SJSA1 (cell line): ENCODE measurements at places on chromosomes 6 and 20. TPM values are rescaled to one million over a fixed set of nuclear protein-coding genes. Genes with fewer than 3 reads are reported as not detected.
A peak's percentile ranks its signal among the peaks of the same experiment; 100 is the strongest.

DNA sequence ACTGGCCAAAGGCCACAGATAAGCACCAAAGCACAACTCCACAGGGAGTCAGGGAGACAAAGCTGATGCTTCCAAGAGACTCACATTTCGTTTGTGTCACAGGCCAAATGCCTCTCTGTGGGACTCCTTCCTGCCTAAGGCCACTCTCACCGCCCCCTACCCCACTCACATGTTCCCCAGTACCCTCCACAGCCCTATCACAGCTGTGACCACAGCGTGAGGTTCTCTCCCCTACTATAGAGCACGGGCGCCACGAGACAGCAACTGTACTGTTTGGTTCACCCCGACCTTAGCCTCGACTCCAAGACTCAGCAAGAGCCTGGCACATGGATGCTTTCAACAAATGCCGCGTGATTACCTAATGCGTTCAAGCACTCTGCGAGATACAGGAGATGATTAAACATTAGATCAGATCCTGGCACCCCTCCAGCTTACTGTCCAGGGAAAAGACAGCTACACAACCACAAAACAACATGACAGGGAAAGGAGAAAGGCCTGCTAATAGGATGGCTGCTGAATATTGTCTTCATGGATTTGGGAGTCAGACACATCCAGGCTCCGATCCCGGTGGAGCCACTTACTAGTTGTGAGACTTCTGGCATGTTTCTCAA is 105.5 kb downstream of the AGPAT4 start:
- peak; percentile 93 for DNase-seq

DNA sequence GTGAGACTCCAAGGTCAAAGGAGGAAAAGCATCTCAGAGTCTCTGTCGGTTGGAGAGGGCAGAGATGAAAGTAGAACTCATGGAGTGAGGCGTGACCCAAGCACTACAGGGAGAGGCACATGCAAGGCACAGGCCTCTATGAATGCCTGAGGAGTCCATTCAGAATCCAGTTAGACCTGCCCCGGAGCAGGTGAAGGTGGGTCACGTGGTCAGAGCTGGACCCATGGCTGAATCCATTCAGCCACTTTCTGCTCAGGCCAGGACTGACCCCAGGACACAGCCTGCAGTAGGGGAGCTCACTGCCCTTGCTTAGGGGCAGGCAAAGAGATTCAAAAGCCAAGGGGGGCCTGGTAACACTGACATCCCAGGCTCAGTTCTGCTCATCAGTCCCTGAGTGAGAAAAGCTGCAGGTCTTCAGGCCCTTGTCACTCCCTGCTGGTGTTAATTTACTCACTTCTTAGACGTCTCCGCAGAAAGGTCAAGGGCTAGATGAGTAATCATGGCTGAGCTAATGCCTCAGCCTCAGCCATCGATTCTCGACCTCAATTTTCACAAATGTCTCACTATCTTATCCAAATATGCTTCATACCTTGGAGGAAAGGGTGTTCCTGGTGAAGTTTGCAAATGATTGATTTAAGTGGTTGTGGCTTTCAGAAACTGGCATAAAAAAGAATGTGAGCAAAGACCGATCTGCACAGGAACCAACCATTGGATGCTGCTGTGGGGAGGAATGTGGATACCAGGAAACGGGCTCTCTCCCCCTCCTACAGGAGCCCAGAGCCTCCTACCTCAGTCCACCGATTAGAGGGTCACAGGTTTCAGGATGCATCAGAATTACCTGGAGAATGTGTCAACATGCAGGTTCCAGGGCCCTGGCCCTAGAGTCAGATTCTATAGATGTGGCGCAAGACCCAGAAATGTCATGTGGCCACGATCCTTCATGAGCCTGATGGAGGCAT is 584.4 kb downstream of the PTPRT start:
- DNase-seq = no peak

DNA sequence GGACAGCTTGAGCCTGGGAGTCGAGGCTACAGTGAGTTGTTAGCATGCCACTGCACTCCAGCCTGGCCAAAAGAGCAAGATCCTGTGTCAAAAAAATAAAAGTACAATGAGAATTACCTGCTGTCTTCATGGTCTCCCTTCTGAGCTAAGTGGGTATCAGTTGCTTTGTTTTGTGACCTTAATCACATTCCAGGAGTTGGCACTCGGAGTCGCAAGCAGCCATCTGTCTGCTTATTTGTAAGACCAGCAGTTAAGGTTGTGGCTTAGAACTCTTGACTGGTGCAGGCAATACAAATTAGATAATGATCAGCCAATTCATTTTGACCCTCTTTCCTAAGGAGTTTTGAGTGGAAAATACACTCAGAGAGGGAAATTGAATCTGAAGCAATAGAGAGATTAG is 114.0 kb downstream of the MYO6 start:
- DNase-seq = no peak

The CFB gene
- 0.50 and 0.58 TPM in 2 replicates for total RNA-seq

The CRISP3 gene
- not detected in 2 replicates for total RNA-seq
